NCI-H1048 (cell line): ENCODE measurements at places on chromosomes 16 and 17.

DNA sequence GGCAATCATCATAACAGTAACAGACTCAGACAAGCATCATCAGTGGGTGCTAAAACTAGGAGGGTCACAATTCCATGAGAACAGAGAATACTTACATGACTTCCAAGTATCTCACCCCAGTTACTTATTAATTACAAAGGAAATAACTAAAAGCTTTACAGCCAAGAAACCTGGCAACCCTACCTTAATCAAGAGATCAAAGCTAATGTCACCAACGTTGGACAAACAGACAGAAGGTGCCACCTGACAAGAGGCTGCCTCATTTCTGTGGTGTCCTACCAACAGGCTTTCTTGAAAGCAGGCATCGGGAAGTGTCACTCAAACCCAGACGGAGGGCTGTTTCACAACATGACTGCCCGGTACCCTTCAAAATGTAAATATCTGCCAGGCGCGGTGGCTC is 84.6 kb downstream of the RMI2 start:
- no peak for DNase-seq

- no peak for DNase-seq
Measured at GRCh38 chr17:47099451-47099986, 89.6 kb downstream of the CDC27 start.

GRCh38 chr17:45440161-45440778 is 7.6 kb upstream of the ARHGAP27 start:
- DNase-seq = no peak

DNA sequence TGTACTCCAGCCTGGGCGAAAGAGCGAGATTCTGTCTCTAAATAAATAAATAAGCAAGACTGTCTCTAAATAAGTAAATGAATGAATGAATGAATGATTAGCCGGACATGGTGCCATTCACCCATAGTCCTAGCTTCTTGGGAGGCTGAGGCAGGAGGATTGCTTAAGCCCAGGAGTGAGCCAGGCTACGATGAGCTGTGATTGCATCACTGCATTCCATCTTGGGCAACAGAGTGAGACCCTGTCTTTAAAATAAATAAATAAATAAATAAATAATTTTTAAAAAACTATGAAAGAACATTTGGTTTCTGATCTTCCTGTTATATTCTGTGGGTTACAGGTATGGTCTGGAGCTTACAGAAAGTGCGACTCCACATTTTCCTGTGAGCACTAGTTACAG is 65.0 kb downstream of the C17orf58 start:
- DNase-seq = no peak

- DNase-seq = no peak
Measured at GRCh38 chr17:43679911-43680310, 18.2 kb upstream of the MEOX1 start.

- DNase-seq = no peak
Measured at GRCh38 chr16:78311831-78312230, 212.4 kb downstream of the WWOX start.

- DNase-seq = no peak
Measured at GRCh38 chr16:28549301-28549899, 4.3 kb upstream of the SGF29 start.

- DNase-seq = no peak
Measured at GRCh38 chr16:88922114-88922825, 54.7 kb downstream of the CBFA2T3 start.

- no peak for DNase-seq
Measured at GRCh38 chr17:39975801-39976200, 4.8 kb upstream of the PSMD3 start.

- DNase-seq = no peak
Measured at GRCh38 chr16:48542020-48542473, 67.9 kb downstream of the N4BP1 start.

DNA sequence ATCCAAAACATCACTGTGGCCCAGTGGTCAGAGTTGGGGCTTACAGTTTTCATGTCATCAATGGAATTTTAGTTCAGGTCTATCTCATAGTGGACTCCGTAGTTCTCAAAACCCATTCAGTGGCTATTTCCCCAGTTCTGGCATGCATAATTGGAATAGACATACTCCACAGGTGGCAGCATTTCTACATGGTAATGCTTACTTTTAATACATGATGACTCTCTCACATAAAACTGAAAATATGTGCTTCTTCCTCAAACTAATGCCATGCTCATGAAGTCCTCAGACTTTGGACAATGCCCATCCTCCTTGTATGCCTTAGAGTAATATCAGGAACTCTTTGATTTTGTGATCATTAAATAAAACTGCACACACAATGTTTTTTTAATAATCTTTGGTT is 857.4 kb upstream of the GOT2 start:
- no peak for DNase-seq

GRCh38 chr17:79325709-79326430 is 251.2 kb downstream of the ENGASE start:
- DNase-seq = no peak

GRCh38 chr16:72084445-72084844 is 9.0 kb downstream of the TXNL4B start:
- DNase-seq = no peak
